ENCODE measurements at places on chromosomes 5 and 9.

DNA sequence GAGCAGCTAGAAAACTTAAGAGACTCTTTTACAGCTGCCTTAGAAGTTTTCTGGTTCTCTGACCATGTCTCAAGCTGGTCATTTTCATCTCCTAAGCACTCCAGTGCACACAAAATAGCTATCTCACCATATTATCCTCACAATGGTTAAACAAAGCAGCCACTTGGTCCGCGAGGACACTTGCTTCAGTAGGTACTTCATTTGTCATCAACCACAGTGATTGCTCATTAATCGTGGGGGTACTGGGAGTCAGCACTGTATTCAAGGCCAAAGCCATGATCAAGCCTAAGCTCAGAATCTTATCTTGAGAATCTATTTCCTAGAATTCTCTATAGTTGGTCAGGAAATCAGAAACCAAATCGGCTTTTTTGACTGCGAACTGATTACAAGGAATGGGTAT is 2.9 kb downstream of the ARL14EPL start:
- no peak for DNase-seq

DNA sequence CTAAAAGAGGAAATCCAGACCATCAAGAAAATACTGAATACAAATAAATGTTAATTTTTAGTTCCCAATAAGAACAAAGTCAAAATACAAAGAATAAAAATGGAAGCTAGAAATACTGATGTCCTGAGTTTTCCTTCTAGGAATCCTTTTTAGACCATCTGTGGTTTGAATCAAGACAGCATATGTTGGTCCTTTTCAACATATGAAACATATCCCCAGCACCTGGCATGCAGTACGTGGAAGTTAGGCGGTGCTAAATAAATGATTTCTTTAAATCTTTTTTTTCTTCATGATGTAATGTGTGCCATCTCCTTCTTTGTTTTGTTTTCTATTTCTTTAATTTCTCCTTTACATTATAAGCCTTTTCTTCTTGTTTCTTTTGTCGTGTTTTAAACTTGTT is 34.0 kb downstream of the KIAA1958 start:
- no peak for DNase-seq

DNA sequence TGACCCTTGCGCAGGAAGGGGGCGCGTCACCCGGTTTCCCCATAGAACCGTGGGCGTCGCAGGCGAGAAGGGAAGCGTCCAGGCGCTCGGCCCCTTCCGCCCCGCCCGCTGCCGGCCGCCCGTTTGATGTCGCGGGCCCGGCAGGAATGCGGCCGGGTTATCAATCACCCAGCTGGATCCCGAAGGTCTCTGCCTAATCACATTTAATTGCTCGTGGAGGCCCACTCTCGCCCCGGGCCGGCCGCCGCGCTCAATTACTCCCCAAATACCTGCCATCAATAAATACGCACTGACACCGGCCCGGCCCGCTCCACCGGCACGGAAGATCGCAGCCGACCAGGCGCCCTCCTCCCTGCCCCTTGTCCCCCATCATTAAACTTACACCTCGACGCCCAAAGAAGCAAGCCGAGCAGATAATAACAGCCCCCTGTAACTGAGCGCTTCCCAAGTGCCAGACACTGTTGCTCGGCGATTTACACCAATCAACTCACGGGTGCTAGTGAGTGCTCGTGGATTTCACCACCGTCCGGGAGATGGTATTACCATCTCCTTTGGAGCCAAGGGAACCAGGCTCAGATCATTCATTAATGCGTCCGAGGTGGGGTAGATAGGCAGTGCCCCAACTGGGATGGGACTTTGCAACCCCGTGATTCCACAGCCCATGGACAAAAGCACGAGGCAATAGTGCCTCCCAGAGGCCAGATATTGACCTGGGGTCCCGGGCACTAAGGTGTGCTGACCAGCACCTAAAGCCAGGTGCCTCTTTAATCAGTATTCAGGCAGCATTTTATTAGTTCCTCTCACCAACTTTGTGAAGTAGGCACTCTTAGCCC is 11.3 kb downstream of the MSX2 start:
- DNase-seq: no peak

DNA sequence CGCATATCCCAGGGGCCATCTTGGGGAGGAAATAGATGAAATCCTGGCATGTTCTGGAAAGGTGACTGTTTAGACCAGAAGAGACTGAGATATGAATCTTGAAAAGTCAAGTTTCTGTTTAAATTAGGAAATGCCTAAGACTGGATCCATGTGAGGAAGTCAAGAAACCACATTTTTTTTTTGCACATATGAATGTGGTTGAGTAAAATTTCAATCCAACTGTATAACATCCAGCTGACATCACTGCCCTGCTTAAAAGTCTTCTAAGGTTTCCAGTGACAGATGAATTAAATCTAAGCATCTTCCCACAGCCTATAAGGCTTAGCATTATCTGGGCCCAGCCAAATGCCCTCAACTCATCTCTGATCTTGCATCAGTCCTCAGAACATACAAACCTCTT is 47.7 kb upstream of the TCERG1 start:
- DNase-seq: no peak

- no peak for DNase-seq
These were observed 9.7 kb downstream of the SPINK1 start for GRCh38 chr5:147821766-147822165.

- no peak for DNase-seq
These were observed 87.5 kb upstream of the PRRC1 start for GRCh38 chr5:127429928-127430327.

- DNase-seq: no peak
These were observed 85.9 kb downstream of the SLC12A2 start for GRCh38 chr5:128169401-128170017.

- DNase-seq: no peak
These were observed 24.7 kb upstream of the TMEM171 start for GRCh38 chr5:73095564-73096238.

- no peak for DNase-seq
These were observed 89.1 kb upstream of the IER5L start for GRCh38 chr9:129267141-129267540.

All from NCI-H1092 (cell line).